ENCODE measurements at places on chromosomes 1 and 21.

GRCh38 chr1:236067854-236068454 is 3.1 kb upstream of the NID1 start:
- no peak for DNase-seq

GRCh38 chr1:12630946-12631530 is 12.8 kb upstream of the AADACL4 start:
- DNase-seq = no peak

DNA sequence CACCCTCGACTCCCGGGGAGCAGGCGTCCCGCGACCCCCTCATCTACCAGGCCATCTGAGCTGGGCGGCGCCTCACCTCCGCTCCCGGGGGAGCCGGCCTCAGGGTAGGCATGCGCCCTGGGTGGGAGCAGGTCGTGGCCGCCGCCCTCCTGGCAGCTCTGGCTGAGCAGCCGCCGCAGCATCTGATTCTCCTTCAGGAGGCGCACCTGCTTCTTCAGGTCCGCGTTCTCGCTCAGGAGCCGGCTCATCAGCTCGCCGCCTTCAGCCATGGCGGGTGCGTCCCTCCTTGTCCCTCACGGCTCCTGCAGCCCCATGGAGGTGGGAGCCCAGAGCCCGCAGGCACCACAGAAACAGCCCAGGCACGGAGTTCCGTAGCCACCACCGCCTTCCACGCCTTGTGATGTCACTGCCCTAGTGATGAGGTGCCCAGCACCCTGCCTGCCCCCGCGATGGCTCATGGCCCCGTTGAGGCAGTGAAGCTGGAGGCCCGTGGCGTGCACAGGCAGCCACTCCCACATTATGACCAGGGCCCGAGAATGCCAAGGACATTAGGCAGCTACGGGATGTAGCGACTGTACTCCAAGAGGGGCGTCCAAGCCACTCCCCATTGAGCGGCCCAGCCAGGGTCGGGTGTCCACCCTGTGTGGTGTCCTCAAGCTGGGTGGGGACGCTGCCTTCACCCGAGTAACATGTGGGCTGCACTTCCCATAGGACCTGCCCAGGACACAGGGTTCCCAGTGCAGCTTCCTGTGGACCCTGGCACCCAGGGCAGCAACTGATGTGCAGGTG is 1.5 kb downstream of the SPATC1L start:
- no peak for DNase-seq

- no peak for DNase-seq
Measured at GRCh38 chr1:107264561-107264960, 123.7 kb downstream of the NTNG1 start.

DNA sequence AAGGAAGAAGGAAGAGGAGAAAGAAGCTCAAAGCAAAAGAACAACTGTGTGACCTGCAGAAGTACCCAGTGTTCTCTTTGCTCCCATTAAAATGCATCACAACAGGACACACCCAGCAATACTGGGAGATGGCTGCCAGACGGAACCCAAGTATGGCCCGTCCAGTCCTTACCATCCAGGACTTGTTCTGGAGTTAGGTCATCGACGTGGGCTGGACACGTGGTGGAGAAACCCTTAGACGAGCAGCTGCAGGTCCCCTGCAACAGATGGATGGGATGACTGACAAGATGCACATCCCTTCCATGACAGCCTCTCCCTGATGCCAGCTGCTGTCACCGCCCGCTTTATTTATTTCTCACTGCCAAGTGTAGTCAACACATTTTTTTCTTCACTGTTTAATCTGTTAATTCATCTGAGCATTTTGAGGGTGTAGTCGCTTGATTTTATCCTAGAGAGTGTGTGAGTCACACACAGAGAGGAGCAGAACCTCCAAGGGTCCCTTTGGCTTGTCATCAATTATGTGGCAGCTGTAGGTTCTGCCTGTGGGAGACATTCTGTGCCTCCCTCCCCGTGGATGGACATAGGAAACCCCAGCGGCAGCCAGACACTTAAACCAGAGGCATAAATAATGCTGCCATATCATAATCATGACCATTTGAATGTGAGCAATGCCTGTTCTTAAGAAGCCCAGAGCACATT is 80.9 kb downstream of the ABCA4 start:
- DNase-seq = no peak

GRCh38 chr1:36717431-36717830 is 234.7 kb upstream of the CSF3R start:
- DNase-seq = no peak

DNA sequence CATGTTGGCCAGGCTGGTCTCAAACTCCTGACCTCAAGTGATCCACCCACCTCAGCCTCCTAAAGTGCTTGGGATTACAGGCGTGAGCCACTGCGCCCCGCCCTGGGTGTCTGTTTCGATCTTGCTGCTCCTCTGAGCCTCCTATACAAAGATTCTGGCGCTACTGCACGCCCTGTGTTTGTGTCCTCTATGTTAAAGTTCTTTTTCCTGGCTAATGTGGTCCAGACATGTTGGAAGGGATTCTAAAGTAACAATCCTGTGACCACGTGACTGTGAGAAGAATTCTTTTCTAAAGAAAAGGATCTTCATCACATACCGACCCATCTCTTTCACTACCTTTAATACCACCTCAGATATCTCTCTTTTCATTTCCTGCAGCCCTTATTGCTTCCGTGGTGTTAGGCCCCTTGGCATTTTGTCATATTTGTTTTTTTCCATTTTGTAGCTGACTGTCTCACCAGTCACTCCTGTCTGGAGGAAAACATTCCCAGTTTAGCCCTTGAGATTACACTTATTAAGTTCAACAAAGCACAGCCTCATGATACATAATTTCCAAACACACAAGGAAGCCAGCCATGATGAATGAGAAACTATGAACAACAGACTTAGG is 27.2 kb upstream of the ENO1 start:
- no peak for DNase-seq

DNA sequence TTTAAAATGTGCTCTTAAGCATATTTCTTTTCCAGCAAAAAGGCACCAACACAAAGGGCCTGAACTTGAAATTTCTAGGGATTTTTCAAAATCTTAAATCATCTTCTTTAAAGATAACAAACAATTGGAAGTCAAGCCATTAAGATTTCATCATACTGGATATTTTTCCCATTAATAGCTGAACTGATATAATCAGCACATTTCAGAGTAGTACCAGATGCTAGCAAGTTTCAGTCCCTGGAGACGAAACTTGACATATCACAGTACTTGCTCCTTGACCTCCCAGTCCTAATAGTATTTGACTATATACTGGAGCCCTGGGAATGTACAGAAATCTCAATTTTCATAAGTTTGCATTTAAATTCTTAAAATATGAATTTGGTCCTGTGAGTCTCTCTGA is 10.2 kb upstream of the CDC7 start:
- DNase-seq = no peak

GRCh38 chr21:38988509-38989378 is 183.0 kb downstream of the ETS2 start:
- no peak for DNase-seq

DNA sequence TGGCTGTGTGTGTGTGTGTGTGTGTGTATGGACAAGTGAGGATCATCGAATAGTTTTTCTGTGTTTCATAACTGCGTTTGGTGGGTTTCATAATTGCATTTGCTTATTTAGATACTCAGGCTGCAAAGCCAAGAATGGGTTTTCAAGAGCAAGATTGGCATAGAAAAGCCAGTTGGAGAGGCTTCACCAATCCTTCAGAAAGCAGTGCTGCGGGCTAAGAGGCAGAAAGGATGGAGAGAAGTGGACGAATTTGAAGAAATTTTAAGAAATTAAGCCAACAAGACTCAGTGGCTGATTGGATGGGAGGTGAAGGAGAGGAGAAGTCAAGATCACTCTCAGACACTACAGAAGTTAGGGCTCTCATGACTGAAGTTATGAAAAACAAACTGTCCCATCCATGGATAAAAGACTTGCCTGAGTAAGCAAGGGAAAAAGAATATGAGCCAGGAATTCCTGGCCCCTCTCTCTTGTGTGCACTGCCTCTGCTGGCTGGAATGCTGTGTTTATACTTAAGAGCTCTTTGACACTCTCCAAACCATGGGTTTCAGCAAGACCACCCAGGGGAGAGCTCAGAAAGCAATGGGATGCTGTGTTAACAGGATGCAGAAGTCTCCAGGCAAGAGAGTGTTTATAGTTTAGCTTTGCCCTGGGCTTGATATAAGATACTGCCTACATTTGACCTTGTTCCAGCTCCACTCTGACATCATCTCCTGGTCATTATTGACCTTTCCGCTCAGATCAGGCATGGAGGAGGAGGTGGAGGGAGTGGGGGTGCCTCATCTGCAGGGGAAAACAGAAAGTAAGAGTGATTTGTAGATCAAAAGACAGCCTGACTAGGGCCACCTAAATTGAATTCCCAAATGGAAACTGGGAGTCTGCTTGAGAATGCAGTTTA is 232.0 kb upstream of the PLXNA2 start:
- no peak for DNase-seq

DNA sequence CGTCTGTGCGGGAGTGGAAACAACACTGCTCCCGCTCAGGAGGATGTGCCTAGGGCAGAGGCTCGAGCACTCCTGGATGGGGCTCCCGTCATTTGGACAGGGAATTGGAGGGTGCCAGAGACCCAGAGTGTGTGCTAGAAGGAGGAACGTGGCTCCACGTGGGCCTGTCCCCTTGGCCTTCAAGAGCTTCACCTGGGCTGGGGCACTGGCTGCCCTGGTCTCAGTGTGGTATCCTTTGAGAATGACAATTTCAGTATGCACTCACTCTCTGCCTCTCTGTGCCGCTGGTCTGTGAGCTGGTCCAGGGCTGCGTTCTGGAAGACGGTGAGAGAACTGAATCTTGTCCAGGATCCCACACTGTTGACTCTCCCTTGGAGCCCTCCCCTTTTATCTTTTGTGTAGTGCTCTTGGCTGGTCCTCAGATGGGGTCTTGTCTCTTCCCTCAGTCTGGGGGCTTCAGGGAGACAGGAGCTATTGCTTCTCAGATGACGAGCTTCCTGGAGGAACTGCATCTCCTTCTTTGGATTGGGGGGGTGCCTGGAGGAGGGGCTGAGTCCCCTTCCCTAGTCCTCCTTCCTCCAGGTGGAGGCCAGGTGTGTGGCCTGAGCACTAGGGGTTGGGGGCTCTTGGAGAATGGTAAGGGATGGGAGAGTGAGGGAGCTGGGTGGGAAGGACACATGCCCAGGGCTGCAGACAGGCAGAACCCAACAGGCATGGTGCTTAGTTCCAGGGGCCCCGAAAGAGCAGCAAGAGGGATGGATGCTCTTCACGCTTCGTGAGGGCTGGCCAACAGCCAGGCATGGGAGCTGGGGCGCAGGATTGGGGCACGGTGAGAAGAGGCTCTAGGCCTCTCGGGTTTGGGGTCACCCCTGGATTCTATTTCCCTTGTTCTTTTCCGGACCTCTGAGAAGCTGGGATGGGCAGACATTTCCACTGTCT is 14.8 kb upstream of the ETV3L start:
- DNase-seq = no peak

- DNase-seq = no peak
Measured at GRCh38 chr1:100530880-100531487, 7.0 kb upstream of the GPR88 start.

DNA sequence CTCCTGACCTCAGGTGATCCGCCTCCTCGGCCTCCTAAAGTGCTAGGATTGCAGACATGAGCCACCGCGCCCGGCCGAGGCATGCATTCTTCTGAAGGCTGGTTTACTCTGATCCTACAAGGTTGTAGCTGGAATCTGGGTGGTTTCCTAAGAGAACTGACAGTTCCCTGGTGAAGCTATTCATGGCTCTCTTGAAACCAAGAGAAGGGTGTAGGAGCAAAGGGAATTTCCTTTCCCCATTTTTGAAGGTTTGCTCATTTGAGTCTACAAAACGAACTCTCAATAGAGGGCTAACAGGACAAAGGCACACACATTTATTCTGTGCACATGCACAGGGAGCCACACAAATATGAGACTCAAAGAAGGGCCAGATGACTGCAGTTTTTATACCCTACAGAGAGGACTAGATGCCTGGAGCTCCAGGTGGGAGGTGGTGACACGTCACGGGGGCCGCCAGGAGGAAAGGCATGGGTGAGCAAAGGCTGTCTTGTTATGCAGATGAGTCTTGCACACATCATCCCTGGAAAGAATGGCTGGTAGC is 49.5 kb upstream of the ERRFI1 start:
- no peak for DNase-seq

- no peak for DNase-seq
Measured at GRCh38 chr1:160284220-160284781, 632 bp downstream of the PEX19 start.

- no peak for DNase-seq
Measured at GRCh38 chr1:231217056-231217455, 24.0 kb upstream of the GNPAT start.

- DNase-seq = no peak
Measured at GRCh38 chr1:19762175-19762779, 37.4 kb downstream of the TMCO4 start.

- DNase-seq = no peak
Measured at GRCh38 chr1:65825741-65826140, 33.0 kb downstream of the PDE4B start.

- peak; percentile 11 for DNase-seq
Measured at GRCh38 chr1:90402893-90403849, 313.9 kb downstream of the BARHL2 start.

DNA sequence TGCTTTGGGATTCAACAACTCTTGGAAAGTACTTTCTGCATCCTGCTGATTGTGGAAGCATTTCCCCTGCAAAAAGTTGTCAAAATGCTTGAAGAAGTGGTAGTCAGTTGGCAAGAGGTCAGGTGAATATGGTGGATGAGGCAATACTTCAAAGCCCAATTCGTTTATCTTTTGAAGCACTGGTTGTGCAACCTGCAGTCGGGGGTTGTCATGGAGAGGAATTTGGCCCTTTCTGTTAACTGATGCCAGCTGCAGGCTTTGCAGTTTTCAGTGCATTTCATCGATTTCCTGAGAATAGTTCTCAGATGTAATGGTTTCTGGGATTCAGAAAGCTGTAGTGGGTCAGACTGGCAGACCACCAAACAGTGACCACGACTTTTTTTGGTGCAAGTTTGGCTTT is 47.6 kb upstream of the GJA5 start:
- no peak for DNase-seq

DNA sequence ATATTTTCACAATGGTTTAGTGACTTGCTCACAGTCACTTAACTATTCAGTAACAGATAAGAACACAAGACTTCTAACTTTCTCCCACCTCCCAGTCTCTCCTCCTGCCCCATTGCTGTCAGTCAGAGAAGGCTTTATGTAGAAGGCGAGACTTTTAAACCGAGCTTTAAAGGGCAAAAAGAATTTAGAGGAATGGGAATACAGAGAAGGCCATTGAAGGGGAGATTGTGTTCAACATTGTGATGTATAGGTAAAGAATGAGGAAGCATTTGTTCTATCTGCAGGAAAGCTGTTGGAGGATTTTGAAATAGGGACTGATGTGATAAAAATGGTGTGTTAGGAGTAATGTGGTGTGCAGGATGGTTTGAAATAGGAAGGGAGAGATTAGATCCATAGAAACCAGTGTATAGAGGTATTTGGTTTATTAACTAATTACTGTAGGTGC is 7.3 kb downstream of the POU2F1 start:
- no peak for DNase-seq

- no peak for DNase-seq
Measured at GRCh38 chr1:114758256-114758832, 560 bp upstream of the CSDE1 start.

- DNase-seq = no peak
Measured at GRCh38 chr1:246781212-246781611, 57.0 kb downstream of the SCCPDH start.

GRCh38 chr1:226447932-226448665 is 40.2 kb upstream of the PARP1 start:
- DNase-seq = no peak

Measured in COR-L47 (cell line).